Natural killer cell treated with Interleukin-12 subunit alpha and Interleukin-12 subunit beta and Interleukin-15 and Interleukin-18, amount 100 ng/mL, for 72 hours (primary cell): ENCODE measurements at places on chromosomes 3 and 15.

DNA sequence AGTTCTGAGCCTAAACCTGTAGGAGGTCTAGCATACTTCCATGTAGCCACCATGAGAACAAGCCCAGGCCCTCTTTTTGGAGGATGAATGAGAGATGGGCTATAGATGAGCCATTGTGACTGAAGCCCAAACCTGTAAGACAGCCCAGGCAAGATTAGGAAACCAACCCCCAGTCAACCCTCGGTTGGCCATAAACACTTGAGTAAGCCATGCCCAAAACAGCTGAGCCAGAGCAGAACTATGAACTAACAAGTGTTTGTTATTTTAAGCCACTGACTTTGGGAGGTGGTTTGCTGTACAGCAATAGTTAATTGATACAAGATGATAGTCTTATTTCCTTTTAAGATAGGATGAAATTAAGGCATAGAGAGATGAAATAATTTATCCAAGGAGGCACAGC is 12.4 kb upstream of the CPNE4 start:
- no peak for DNase-seq

GRCh38 chr3:126528419-126528799 is 4.5 kb downstream of the CHST13 start:
- no peak for DNase-seq

DNA sequence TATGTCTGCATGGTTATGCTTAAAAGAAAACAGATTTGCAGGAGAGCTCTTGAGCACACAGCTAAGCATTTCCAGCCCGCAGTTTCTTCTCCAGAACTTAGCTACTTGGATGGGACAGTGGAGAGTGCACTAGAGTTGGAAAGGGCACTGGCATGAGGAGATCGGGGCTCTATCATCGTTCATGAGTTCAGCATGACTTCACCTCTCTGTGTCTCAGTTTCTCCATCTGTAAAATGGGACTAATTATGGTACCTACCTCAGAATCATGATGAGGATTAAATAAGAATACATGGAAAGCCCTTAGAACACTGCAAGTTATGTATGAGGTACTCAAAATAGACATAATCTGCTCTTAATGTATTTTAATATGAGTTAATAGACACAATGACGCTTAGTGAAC is 69.9 kb downstream of the CMTM8 start:
- no peak for DNase-seq

DNA sequence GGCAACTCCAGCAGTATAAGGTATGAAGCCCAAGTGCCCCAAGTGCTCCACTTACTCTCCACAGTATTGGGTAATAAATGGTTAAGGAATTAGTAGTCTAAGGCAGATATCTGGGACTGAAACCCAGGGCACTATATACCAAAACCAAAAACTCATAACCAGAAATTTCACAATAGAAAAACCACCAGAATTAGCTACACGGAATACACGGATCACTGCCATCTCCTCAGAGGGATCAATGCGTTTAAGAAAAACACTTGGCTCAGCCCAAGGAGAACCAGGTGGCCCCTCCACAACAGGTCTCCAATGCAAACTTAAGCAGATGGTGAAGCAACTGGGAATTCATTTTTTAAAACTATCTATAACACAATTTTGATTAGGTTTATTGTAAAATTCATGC is 83.6 kb downstream of the FAIM start:
- no peak for DNase-seq

DNA sequence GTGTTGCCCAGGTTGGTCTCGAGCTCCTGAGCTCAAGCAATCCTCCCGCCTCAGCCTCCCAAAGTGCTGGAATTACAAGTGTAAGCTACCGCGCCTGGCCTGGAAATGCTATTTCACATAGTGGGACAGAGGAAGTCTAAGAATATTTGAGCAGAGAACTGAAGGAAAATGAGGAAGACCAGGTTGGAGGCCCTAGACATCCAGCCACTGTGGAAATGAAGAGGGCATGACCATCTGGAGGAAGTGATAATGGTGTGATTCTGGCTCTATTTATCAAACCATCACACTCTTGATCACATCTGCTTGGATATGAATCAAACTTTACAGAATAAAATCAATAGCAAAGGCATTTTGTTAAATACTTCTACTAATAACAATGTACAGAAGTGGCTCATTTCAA is 65.9 kb upstream of the ARHGEF3 start:
- DNase-seq: no peak

DNA sequence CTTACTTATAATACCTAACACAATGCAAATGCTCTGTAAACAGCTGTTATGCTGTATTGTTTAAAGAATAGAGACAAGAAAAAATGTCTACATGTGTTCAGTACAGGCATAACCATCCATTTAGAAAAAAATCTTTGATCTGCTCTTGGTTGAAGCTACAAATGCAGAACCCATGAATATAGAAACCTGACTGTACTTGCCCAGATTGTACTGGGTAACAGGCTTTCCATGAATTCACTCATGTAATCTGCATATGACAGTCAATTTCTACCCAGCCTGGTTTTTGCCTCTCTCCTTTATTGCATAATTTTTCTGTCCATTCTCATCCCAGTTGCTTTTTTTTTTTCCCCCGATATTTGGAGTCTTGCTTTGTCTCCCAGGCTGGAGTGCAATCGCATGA is 62.6 kb upstream of the ETV5 start:
- DNase-seq: no peak

DNA sequence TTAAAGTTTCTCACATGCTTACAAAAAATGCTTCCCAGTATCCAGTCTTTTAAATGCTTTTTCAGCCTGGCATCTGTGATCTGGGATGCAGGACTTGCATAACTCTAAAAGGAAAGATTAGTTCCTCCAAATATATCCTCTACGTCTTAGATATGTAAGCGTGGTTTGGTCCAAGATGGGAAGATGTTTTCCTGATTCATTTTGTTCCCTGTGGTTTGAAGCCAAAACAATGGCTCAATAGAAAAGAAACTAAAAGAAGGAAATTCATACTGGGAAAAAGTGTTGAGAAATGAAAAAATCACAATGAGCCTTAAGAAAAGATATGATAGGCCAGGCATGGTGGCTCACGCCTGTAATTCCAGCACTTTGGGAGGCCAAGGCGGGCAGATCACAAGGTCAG is 1002.8 kb downstream of the NAALADL2 start:
- no peak for DNase-seq

GRCh38 chr3:103698646-103699045 is 1263.8 kb downstream of the ZPLD1 start:
- no peak for DNase-seq

DNA sequence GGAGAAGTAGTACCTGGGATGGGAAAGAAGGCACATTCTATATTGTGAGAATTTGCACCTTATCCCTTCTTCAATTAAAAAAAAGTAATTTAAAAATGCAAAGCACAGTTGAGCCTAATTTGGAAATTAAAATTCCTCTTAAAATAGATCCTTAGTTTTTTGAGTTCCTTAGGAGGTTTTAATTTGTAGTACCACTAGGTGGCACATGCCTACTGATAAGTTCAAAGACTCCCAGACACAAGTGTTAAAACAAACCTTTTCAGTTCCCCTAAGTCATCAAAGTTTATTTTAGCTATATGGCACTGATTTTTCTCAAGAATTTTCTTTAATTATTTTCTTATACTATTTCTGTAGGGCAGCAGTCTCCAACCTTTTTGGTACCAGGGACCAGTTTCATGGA is 127.6 kb upstream of the AZI2 start:
- DNase-seq: no peak

- DNase-seq: no peak
Observed at GRCh38 chr3:189771842-189772450, 140.8 kb downstream of the TP63 start.
